ENCODE measurements at places on chromosomes 12 and 14. TPM values are rescaled to one million over a fixed set of nuclear protein-coding genes. Genes with fewer than 3 reads are reported as not detected.
A peak's percentile ranks its signal among the peaks of the same experiment; 100 is the strongest.

GRCh38 chr12:68785823-68786222 lies 22.2 kb upstream of the MDM2 start:
- no peak overlapping the region for H3K4me3 ChIP-seq
- H3K36me3 ChIP-seq: no peaks in the 10 kb centered on the region
- DNase-seq: no peak

DNA sequence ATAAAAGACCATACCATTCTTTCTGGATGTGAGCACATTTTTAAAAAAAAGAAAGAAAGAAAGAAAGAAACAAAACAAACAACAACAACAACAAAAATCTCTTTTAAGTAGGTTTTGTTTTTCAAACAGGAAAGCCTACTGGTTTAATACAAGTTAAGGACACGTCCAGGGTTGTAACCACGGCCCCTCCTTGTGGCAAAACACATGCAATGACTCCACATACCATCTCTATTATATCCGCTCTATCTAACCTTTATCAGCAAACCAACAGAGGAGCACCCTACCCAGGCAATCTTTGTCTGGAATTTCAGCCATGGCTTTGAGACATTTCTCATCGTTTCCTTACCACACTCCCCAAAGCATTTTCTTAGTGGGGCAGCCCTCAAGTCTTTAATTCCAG lies 360.5 kb upstream of the TMPO start:
- H3K27me3 ChIP-seq: no peaks in the 10 kb centered on the region
- H3K4me1 ChIP-seq: no peaks in the 10 kb centered on the region
- no peak overlapping the region for H3K4me3 ChIP-seq
- H3K27ac ChIP-seq: no peak overlapping the region

DNA sequence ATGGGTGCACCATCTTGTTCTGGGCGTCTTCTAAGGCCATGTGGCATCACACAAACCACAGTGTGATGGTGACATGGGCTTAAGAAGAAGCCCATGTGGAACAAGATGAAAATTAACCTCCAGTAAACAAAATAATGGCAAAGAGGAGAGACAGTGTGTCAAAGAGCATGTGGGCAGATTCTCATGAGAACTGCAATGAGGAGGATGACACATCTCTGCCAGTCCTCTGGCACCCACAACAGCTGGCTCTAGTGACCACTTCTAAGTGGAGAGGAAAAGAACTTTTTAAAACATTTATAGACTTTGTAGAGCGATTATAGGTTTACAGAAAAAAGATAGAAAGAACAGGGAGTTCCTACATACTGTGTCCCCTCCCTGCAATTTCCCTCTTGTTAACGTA lies 401.4 kb downstream of the ATP23 start:
- no peak overlapping the region for H3K27ac ChIP-seq
- no peaks in the 10 kb centered on the region for H3K27me3 ChIP-seq
- no peaks in the 10 kb centered on the region for H3K36me3 ChIP-seq
- H3K4me1 ChIP-seq: no peaks in the 10 kb centered on the region
- H3K4me3 ChIP-seq: no peak overlapping the region

GRCh38 chr12:32053881-32054624 lies 52.6 kb upstream of the BICD1 start:
- no peak overlapping the region for H3K4me3 ChIP-seq
- H3K4me1 ChIP-seq: no peaks in the 10 kb centered on the region
- no peaks in the 10 kb centered on the region for H3K27me3 ChIP-seq
- no peak overlapping the region for H3K27ac ChIP-seq

- no peaks in the 10 kb centered on the region for H3K4me1 ChIP-seq
- no peak overlapping the region for H3K27ac ChIP-seq
These were observed 539.6 kb downstream of the MED13L start for GRCh38 chr12:115737895-115738294.

GRCh38 chr14:79544698-79545070 lies 666.6 kb downstream of the DIO2 start:
- no peak overlapping the region for H3K27ac ChIP-seq
- DNase-seq: no peak
- H3K4me3 ChIP-seq: no peak overlapping the region
- no peaks in the 10 kb centered on the region for H3K27me3 ChIP-seq

DNA sequence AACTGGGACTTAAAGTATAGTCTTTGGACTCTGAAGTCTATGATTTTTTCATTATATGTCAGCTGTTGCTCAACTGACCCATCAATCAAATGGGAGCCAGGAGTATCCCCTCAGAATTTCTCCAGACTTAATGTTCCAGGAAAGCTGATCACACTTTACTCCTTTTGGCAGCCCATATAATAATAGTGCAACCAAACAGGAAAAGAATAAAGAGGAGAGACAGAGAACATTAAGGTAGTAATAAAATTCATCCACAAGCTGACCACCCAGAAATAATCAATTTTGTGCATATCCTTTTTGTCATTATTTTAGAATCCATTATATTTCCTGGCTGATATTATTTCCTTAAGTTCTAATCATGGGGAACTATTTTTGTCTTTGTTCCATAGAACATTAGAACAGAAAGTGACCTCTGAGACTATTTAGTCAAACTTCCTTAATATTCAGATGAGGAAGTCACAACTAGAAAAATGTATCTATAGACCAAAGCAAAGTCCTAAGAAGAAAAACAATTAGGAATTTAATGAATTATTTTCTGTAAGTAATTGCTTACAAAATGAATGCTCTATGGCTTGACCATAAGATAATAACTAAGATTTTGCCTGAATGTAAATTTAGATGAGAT lies 238.1 kb upstream of the SEL1L start:
- DNase-seq: no peak
- no peaks in the 10 kb centered on the region for H3K27me3 ChIP-seq
- no peak overlapping the region for H3K4me3 ChIP-seq
- no peaks in the 10 kb centered on the region for H3K36me3 ChIP-seq

DNA sequence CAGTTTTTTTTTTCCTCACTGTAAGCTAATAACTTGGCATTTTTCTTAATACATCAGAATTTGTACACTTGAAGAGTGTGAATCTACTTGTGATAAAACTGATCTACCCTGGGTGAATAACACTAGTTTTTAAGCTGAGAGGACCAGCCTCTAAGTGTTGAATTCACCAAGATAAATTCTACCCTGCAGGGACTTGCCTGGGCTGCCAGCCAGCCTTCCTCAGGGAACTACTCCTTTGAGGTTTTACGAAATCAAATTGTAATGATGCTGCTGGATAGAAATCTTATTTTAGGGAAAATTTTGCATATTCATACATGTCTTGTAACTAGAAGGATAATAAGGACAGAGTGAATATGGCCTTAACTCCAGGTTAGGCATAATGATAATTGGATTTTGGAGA lies 1.9 kb downstream of the MED21 start:
- H3K27me3 ChIP-seq: no peaks in the 10 kb centered on the region
- H3K4me1 ChIP-seq: peaks cover 24% of the 10 kb centered on the region
- DNase-seq: no peak
- peaks cover 25% of the 10 kb centered on the region for H3K36me3 ChIP-seq

DNA sequence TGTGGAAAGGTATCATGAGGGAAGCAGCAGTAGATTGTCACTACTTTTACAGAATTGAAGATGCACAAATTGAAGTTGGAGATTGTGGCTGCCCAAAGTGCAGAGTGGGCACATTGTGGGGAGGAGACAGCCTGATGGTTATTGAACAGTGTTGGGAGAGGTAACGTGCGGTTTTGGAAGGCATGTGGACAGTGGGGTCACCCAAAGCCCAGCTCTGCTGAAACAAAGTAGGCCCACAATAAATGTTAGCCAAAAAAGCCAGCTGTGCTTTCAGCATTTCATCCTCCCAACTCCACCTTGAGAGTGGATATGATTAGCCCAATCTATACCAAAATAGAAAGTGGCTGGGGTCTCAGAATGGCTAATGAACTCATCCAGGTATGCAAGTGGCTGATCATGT lies 96.7 kb downstream of the TMX1 start:
- H3K36me3 ChIP-seq: no peaks in the 10 kb centered on the region
- H3K27ac ChIP-seq: no peak overlapping the region
- no peaks in the 10 kb centered on the region for H3K4me1 ChIP-seq

GRCh38 chr14:75399843-75400775 lies 27.7 kb upstream of the JDP2 start:
- H3K36me3 ChIP-seq: no peaks in the 10 kb centered on the region
- no peak overlapping the region for H3K27ac ChIP-seq
- H3K4me1 ChIP-seq: no peaks in the 10 kb centered on the region
- H3K4me3 ChIP-seq: no peak overlapping the region
- no peaks in the 10 kb centered on the region for H3K27me3 ChIP-seq
- DNase-seq: no peak

- H3K4me3 ChIP-seq: no peak overlapping the region
- H3K27me3 ChIP-seq: no peaks in the 10 kb centered on the region
- no peak overlapping the region for H3K27ac ChIP-seq
- no peaks in the 10 kb centered on the region for H3K36me3 ChIP-seq
These were observed 40.6 kb upstream of the TAS2R42 start for GRCh38 chr12:11227373-11227772.

GRCh38 chr12:59578254-59578653 lies 17.6 kb upstream of the SLC16A7 start:
- H3K4me3 ChIP-seq: no peak overlapping the region
- H3K36me3 ChIP-seq: no peaks in the 10 kb centered on the region
- H3K27ac ChIP-seq: no peak overlapping the region

GRCh38 chr14:42961509-42961908 lies 1354.8 kb downstream of the LRFN5 start:
- H3K4me1 ChIP-seq: no peaks in the 10 kb centered on the region
- no peak overlapping the region for H3K4me3 ChIP-seq

DNA sequence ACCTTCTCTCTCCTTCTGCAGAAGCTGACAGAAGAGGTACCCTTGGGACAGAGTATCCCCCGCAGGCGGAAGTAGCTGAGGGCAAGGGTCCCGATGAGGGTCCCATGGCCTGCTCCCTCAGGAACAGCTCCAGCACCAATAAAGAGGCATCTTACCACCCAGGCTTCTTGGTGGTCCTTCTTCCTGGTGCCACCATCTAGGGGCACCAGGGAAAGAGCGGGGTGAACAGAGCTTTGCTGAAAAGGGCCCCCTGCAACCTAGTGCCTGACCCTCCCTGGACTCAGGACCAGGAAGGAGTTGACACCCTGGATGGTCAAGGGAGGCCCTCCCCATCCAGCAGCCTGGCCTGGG lies 591 bp upstream of the IRF9 start:
- H3K27me3 ChIP-seq: no peaks in the 10 kb centered on the region
- H3K4me1 ChIP-seq: peaks cover 29% of the 10 kb centered on the region
- peak overlapping the region; percentile 85 for H3K27ac ChIP-seq
- peaks cover 68% of the 10 kb centered on the region for H3K36me3 ChIP-seq

DNA sequence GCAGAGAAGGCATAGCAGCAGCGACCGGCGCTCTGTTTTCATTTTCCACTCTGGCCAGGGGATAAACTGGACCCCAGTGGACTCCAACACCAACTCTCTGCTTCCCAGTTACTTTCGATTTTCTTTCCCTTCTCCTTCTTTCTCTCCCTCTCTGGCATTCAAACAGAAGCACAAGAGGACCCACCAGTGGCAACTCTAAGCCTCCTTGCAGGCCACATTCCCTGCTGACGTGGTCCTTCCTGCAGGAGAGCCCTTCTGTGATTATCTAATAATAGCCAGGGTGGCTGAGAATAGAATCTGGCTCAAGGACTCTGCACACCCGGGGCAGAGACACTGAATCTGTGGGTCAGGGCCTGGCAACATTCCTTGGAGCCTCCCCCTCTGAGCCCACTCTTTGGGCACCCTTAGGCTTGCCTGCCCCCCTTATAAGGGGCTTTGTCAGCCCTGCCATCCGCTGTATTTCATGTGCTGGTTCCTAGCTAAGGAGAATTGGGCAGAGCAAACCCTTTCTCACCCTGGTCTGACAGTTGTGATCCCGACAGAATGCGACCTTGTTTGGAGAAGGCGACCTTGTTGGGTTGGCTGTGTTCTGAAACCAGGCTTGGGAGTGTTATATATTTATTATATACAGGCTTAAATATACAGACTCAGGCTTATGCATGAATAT lies 8.2 kb upstream of the HOXC6 start:
- H3K36me3 ChIP-seq: no peaks in the 10 kb centered on the region
- H3K27me3 ChIP-seq: peaks cover 87% of the 10 kb centered on the region
- H3K4me3 ChIP-seq: no peak overlapping the region
- H3K4me1 ChIP-seq: peaks cover 31% of the 10 kb centered on the region

GRCh38 chr12:94033101-94033500 lies 115.3 kb upstream of the PLXNC1 start:
- no peak overlapping the region for H3K4me3 ChIP-seq
- DNase-seq: no peak
- no peak overlapping the region for H3K27ac ChIP-seq
- H3K4me1 ChIP-seq: no peaks in the 10 kb centered on the region
- no peaks in the 10 kb centered on the region for H3K27me3 ChIP-seq
- H3K36me3 ChIP-seq: no peaks in the 10 kb centered on the region

GRCh38 chr12:75660107-75660530 lies 148.7 kb upstream of the KRR1 start:
- no peaks in the 10 kb centered on the region for H3K36me3 ChIP-seq
- no peak for DNase-seq
- H3K4me1 ChIP-seq: no peaks in the 10 kb centered on the region

- H3K4me3 ChIP-seq: no peak overlapping the region
- H3K36me3 ChIP-seq: no peaks in the 10 kb centered on the region
- H3K27me3 ChIP-seq: no peaks in the 10 kb centered on the region
- peak overlapping the region; percentile 1 for H3K27ac ChIP-seq
- H3K4me1 ChIP-seq: peaks cover 50% of the 10 kb centered on the region
- no peak for DNase-seq
These were observed 115.0 kb upstream of the MDM1 start for GRCh38 chr12:68446901-68447796.

- no peaks in the 10 kb centered on the region for H3K36me3 ChIP-seq
- no peak for DNase-seq
- H3K4me3 ChIP-seq: no peak overlapping the region
- H3K27ac ChIP-seq: no peak overlapping the region
- no peaks in the 10 kb centered on the region for H3K4me1 ChIP-seq
These were observed 132.1 kb downstream of the SAMD4A start for GRCh38 chr14:54698966-54699530.

- DNase-seq: no peak
- no peaks in the 10 kb centered on the region for H3K36me3 ChIP-seq
- H3K27ac ChIP-seq: no peak overlapping the region
These were observed 1761.3 kb upstream of the SEL1L start for GRCh38 chr14:83294941-83295340.

PHLDA1 gene
- 1.0 TPM for polyA plus RNA-seq

M6PR gene
- polyA plus RNA-seq: 58.8 TPM

G2E3 gene
- 6.2 TPM for polyA plus RNA-seq

CIDEB gene
- polyA plus RNA-seq: 26.2 TPM

TEX52 gene
- not detected for polyA plus RNA-seq

PARPBP gene
- 1.7 TPM for polyA plus RNA-seq

FOXA1 gene
- polyA plus RNA-seq: not detected

NUDT14 gene
- 17.4 TPM for polyA plus RNA-seq

RD3L gene
- polyA plus RNA-seq: not detected

KRT6C gene
- polyA plus RNA-seq: not detected

OTUB2 gene
- polyA plus RNA-seq: not detected

DNAJC22 gene
- polyA plus RNA-seq: not detected

KRT83 gene
- not detected for polyA plus RNA-seq

CDCA3 gene
- polyA plus RNA-seq: 2.3 TPM

ACOT6 gene
- polyA plus RNA-seq: not detected

IFNG gene
- polyA plus RNA-seq: 0.24 TPM

LRRK2 gene
- polyA plus RNA-seq: 15.6 TPM

Data from B cell (primary cell).